Sciatic nerve (tissue), 2 donors: ENCODE measurements at places on chromosomes 5 and 9.

GRCh38 chr5:127925916-127926315, 157.7 kb upstream of the SLC12A2 start:
- no peak for DNase-seq

- DNase-seq, result no peak
These were observed 98.6 kb upstream of the HMHB1 start for GRCh38 chr5:143713047-143714003.

DNA sequence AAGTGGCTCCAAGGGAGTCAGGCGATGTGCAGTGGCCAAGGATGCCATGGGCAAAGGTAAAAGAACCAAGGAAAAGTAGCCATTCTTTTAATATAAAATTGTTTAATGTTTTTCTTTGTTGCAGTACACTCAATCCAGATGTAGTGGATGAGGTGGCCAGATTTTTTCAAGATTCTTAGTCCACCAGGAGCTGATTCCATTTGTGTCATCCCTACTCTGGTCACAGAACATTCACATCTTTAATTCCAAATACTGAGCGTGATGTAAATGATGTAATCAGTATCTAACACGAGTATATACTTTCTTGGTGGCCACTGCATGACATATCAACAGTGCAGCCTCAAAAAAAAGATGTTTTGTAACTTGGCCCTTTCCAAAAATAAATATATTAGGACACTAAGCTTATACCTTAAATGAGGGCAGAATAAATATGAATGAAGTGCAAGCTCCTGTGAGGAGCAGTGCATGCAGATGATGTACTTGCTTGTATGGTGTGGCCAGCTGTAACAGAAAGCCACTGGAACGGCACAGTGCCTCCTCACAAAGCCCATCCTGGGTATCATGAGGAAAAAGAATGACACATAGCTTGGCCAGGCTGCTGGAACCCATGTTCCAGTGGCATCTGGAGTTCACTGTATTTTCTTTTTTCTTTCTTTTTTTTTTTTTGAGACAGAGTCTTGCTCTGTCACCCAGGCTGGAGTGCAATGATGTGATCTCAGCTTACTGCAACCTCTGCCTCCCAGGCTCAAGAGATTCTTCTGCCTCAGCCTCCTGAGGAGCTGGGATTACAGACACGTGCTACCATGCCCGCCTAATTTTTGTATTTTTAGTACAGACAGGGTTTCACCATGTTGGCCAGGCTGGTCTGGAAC, 6.5 kb upstream of the SPATA24 start:
- DNase-seq, result no peak

DNA sequence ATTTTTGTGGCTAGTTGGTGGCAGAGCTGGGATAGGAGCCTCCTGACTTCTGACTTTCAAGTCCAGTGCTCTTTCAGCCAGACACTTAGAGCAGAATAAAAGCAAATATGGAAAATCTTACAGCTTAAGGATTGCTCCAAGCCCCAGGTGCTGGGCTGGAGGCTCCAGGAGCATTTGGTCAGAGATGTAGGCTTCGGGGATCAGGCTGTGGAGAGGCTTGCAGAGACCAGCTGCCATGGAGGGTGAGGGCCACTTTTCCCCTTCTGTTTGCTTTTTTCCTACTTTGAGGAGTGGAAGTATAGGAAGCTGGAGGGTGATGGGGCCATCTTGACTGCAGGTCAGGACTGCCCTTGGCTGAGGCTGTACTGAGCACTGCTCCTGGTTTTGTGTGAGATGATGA, 58.9 kb downstream of the RGS3 start:
- no peak for DNase-seq

DNA sequence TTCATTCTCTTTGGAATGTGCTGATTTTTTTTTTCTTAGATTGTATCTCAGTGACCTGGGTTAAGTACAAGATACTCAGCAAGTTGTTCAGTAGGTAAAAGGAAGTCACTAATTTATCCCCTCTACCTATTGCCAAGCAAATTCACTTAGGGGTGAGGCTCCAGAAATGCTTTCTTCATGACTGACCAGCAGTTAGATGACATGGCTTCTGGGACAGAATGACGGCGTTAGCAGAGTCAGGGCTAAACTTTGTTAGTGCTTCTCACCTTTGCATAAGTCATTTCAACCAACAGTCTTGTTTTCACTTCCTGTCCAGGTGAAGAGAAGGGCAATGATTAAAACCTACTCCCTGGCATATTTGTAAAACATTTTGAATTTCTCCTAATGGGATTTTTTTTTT, 20.2 kb upstream of the MTAP start:
- no peak for DNase-seq

DNA sequence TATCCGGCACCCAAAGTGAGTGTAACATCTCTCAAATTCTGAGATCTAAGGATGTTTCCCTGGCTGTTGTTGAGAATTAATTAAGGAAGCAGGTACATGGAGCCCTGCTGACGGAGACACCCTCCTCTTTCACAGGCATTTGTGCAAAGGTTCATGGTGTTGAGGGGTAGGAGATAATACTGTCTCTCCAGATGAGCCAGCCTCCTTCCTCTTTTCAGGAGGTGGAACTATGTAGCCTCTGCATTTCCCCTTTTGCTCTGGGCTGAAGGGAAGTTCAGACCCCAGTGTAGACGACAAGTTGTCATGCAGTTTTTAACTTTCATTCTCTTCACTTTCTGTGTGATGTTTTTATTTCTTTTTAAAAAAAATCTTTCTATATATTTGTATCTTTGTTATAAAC, 107.5 kb downstream of the GALNT10 start:
- DNase-seq, result no peak

DNA sequence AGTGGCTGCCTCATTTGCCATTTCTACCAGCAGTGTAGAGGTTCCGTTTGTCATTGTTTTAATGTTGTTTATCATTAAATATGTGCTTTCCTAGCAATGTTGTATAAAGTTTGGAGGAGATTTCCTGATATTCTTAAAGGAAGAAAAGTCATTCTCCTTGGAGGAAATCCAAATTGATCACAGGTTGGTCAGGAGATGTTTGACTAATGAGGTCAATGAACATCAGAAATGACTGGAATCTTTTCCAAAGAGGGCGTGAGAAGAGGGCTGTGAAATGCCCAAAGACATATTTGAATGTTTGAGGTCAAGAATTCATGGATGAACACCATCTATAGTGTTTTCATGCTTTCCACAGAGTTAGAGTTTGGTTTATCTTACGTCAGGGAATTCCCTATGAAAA, 471.3 kb downstream of the MAT2B start:
- no peak for DNase-seq

DNA sequence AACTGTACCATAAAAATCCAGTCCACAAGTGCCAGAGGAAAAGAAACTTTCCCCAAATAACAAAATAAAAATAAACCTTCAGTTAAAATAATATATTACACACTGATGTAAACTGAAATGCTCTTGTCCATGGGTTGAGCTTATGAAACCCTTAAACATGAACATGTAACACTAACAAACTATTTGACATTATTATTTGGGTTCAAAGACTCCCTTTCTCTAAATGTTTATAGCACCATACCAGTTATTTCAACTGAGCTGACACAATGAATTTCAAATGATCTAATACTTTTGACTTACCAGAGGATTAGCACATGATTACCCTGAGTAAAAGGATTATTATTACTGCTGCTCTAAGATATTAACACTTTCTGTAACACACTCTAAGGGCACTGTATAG, 251.1 kb downstream of the BNC2 start:
- DNase-seq, result no peak

DNA sequence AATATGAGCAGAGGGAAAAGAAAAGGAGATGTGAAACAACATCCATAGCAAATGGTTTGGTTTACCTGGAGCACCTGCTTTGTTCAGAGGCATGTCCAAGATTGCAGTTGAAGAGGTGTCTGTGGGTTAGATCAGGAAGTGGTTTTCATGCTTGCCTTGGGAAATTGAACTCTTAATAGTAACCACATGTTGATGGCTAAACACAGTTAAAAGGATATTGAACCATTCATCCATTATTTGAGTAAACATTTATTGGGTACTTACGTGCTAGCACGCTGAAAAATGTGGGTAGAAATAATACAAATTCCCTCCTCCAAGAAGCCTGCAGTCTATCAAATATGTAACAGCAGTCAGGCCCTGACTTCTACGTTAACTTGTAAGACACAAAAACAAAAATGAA, 235.7 kb upstream of the TNC start:
- no peak for DNase-seq

- no peak for DNase-seq
These were observed 188.6 kb downstream of the CFAP90 start for GRCh38 chr5:7662289-7662688.

GRCh38 chr5:167452136-167452535, 839.3 kb upstream of the WWC1 start:
- DNase-seq, result no peak

DNA sequence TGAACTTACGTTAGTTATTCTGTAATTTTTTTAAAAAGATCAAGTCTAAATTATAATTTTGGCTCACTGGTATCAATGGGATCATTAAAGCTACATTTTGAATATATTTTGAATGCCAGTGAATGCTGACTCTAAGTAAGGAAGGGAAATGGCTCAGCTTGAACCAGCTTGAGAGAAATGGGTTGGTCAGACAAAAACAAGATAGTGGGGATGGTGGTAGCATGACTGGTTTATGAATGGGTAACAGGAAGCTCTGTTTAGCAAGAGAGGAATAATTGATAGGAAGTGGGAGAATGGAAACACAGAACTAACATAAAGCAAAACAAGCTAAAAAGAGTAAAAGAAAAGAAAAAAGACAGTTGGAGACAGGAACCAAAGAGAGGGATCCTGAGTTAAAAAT, 220.2 kb downstream of the ADAMTS6 start:
- DNase-seq, result no peak

GRCh38 chr9:81224166-81225081, 464.9 kb downstream of the TLE1 start:
- DNase-seq, result no peak

DNA sequence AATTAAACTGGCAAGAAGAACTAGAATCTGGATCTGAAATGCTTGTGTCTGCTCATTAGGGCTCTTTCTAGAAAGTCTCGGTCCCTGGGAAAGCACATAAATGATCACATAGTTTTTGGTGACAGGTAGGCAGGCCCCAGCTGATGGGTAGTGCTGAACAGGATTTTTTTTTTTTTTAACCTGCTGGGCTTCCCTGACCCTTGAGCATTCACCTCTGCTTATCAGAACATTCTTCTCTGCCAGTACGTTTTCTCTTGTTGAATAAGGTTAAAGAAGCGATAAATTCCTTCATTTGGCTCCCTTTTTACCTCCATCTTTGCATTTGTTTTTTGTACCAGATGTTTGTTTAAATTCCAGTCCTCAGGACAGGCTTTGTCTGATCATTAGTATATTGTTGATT, 8.8 kb downstream of the KDM4C start:
- DNase-seq, result no peak

GRCh38 chr5:116507941-116508655, 66.5 kb downstream of the SEMA6A start:
- DNase-seq, result no peak

DNA sequence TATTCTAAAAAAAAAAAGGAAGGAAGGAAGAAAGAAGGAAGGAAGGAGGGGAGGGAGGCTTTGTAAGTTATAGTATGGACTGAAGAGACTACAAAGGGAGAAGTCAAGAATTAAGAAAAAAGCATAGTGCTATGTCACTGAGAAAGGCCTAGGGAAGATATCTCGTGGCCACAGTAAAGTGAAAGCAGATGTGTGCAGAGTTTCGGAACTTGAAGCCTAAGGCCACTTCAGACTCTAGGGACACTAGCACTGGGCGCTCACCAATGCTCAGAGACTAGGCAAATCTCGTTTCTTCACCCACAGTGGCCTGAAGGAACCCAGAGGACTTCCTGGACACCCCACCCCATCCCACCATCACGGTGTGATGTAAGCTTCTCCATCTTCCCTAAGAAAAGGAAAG, 181.4 kb upstream of the TRPM3 start:
- DNase-seq, result no peak

GRCh38 chr5:170046241-170046640, 59.5 kb upstream of the FOXI1 start:
- no peak for DNase-seq

DNA sequence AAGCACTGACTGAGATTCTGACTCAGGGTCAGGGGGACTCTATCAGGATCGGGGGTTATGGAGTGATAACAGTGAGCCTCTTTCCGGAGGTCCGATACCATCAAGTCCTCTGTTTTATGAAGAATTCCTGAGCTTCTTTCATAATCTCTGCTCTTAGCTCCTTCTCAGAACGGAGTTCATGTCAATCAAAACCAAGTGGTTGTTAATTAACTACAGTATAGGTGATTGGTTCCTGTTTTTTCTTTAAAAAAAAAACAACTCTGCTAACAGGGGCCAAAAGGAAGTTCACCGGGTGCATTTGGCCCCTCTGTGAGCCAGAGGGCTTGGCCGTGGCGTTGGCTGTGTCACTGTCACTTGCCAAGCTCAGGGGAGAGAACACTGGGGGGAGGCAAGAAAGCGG, 4.0 kb downstream of the GFI1B start:
- no peak for DNase-seq

GRCh38 chr5:130109152-130109551, 204.9 kb downstream of the CHSY3 start:
- no peak for DNase-seq

DNA sequence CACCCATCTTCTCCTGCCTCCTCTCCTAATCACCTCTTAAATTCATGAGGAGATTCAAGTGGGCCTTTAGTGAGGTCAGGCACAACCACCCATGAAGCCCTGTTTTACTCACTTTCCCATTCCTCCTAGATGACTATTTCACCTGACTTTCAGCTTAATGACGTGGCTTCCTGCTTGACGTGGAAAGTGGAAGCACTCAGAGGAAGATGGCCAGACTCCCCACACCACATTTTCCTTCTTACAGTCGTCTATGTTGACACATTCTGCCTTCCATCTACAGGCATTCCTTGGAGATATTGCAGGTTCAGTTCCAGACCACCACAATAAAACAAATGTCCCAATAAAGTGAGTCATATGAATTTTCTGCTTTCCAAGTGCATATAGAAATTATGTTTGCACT, 146.4 kb upstream of the TAS2R1 start:
- no peak for DNase-seq

DNA sequence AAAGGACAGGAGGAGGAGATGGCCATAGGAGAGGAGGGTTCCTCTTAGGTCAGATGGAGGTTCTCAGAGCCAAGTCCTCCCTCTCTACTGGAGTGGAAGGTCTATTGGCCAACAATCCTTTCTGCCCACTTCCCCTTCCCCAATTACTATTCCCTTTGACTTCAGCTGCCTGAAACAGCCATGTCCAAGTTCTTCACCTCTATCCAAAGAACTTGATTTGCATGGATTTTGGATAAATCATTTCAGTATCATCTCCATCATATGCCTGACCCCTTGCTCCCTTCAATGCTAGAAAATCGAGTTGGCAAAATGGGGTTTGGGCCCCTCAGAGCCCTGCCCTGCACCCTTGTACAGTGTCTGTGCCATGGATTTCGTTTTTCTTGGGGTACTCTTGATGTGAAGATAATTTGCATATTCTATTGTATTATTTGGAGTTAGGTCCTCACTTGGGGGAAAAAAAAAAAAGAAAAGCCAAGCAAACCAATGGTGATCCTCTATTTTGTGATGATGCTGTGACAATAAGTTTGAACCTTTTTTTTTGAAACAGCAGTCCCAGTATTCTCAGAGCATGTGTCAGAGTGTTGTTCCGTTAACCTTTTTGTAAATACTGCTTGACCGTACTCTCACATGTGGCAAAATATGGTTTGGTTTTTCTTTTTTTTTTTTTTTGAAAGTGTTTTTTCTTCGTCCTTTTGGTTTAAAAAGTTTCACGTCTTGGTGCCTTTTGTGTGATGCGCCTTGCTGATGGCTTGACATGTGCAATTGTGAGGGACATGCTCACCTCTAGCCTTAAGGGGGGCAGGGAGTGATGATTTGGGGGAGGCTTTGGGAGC, 3.1 kb downstream of the EGR1 start:
- no peak for DNase-seq
